Renal cortex interstitium (tissue), 15 donors: ENCODE measurements at places on chromosomes 13 and 19.

DNA sequence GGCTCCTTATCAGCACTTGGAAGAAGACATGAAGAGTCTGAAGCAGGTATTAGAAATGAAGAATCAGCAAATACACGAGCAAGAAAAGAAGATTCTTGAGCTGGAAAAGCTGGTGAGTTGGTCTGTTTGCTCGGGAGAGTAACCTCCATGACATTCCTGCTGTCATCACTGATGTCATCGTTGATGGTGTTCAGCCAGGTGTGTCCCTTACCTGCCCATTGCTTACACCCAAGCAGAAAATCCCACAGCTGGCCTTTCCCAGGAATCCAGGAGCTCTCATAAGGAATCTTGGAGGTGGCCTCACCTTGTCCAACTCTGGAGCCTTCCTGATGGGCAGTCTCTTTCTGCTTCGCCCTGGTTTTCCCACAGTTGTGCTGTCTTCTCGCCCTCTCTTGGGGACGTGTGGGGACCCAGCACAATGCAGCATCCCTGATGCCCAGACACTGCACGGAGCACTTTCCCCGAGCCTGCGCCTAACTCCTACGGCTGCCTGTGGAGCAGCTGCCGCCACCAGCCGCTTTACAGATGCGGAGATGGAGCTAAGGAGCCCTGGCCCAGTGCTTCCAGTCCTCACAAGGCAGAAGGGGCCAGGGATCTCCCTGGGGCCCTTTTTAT is 97.0 kb downstream of the SLC7A1 start:
- DNase-seq = no peak

DNA sequence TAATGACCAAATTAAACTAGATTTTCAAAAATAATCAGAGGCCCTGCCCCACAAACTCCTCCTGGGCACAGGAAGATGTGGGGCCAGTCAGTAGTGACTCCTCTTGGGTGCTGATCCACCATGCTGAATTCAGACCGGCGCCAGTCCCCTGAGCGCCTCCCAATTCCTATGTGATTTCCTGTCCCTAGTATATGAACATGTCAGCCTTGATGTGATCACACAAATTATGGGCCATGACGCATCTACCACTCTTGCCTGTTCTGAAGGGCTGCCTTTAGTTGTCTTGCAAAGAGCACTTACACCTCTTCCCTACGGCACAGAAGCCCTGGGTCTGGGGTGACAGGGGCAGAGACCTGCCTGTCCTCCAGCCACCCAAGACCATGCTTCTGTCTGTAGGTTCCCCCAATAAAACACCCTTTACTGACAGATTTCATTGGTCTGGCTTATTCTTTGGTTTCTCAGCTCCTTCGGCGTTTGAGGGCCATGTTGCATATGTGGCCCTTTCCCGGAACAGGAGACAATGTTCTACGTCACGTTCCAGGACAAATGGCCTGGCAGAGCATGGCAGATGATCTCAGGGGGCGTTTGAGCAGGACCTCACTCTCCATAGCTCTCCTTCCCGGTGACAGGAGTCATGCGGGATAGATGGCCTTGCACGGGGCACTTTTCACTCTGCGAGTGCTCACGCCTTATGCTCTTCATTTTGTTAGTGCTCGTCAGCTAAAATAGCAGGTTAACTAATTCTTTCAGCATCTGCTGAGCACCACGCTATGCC is 5.6 kb upstream of the ATP11A start:
- no peak for DNase-seq

GRCh38 chr19:39919976-39920375 is 14.5 kb downstream of the FCGBP start:
- no peak for DNase-seq

GRCh38 chr19:18742838-18743783 is 48.0 kb downstream of the COMP start:
- DNase-seq = no peak

DNA sequence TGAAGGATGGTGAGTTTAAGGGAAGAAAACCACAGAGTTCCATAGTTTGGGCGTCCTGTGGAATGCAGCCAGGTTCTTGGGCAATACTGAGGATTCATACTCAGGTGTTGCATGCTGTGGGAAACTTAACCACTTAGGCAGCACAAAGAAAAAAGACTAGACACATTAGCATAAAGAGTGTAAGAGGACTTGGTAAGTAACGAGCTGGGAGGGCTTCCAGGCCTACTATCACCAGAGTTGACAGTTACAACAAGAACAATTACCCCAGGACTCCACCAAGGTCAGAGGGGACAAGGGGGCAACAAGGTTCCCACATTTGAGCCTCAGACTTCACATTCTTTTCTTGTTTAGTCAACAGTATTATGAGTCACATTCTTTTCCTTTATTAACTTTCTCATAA is 33.2 kb downstream of the KCTD12 start:
- DNase-seq = no peak

GRCh38 chr13:60716313-60716712 is 319.3 kb downstream of the TDRD3 start:
- no peak for DNase-seq

DNA sequence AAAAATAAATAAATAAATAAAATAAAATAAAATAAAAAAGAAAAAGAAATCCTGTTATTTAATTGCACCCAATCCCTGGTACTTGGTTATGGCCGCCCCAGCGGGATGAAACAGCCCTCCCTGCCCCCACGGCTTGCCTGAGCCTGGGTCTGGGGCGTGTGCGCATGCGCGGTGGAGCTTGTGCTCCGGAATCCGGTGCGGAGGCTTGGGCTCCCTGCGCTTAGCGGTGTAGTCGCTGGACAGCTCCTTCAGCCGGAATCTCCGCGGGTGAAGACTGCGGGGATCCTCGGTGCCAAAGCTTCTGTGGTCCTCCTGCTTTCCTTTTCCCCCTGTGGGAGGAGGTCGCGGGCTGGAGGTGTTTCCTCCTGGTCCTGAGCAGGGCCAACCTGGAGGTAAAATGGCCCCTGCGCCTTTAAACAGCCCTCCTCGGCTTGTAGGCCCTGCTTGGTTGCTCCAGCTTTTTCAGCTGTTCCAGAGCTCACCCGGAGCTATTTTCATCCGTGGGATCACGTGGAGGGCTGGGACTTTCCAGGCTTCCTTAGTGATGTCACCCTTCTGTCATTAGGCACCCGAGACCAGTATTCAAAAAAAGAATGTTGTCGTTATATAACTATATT is at the start of gene PLA2G4C:
PLA2G4C (minus strand) TSS at position 468 of the 617 bp plus-strand sequence. CDS start 4,288 bp downstream, outside the sequence.
- DNase-seq = peak; percentile 68

DNA sequence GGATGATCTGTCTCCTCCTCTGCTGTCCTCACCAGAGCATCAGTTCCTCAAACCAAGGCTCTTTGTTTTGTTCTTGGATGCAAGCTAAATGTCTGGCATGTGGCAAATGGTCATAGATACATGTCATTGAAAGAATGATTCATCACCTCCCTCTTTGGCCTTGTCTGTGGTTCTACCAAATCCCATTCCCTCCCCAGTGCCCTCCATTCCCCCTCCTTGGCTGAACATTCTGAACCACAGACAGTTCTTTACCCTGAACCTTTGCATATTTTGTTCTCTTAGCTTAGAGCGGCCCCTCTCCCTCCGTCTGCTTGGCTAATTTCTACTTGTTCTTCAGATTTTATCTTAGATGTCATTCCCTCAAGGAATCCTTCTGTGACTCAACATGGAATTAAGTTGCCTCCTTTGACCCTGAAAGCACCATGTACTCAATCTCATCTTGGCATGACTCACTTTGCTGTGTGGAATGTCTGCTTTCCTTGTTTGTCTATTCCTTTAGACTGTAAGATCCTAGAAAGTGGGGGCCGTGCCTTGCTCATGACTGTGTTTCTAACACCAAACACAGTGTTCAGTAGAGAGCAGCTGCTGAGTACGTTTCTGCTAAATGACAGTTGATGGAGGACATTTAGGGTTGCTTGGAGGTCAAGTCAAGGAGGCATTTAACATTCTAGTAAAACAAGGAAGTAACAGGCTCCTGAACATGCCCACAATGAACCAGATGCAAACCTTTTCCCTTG is 8.1 kb downstream of the ALOX5AP start:
- DNase-seq = no peak
